ENCODE measurements at places on chromosomes 6 and 20.

GRCh38 chr6:138996524-138996923 is 8.5 kb upstream of the REPS1 start:
- DNase-seq = peak; percentile 25

DNA sequence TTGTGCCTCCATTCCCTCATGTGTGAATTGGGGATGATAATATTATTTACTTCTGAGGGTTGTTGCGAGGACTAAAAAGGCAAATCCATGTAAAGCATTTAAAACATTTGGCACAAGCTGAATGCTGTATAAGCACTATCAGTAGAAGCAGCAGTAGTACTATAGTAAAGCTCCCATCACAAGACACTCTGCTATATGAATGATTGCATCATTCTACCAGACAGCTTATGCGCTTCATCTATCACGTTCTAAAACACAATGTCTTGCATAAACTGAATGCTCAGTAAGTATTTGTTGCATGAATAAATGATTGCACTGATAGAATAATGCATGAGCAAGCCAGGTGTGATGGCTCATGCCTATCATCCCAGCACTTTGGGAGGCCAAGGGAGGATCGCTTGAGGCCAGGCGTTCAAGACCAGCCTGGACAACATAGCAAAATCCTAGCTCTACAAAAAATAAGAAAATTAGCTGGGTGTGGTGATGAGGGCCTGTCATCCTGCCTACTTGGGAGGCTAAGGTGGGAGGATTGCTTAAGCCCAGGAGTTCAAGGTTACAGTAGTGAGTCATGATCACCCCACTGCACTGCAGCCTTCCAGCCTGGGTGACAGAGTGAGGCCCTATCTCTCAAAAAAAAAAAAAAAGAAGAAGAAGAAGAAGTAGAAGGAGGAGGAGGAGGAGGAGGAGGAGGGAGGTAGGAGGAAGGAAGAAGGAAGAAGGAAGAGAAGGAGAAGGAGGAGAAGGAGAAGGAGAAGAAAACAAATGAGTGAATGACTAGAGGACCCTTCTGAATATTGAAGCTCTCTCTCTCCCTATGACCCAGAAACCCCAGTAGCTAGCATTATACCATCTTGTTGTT is 50.0 kb upstream of the FOXO3 start:
- DNase-seq = no peak

DNA sequence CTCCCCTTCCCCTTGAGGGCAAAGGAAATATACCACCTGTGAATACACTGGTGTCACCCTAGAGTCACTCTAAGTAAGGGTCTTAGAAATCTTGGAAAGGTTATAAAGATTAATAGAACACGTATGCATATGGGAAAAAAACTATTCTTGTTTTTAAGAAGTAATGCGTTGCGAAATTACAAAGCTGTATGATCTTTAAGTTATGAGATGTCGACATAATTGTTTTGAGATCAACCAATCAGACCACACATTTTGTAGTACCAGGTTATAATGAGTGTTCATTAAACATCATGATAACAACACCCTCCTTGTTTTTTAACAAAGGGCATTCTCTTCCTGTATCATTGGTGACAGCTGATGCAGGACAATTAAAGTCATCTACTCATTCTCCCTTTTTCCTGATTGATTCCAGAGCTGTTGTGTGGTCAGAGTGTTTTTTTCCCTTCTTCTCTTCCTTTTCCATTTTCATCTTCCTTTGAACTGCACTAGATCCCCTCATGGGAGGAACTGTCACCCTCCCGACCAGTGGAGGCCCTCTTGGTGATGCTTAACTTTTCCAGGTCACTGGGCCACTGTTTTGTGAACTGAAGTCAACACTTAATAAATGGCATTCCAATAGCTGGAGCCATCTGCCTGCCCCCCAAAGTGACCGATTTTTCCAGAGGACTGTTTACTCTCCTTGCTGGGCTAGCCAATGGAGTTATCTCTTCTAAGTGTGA is 37.0 kb downstream of the PRDM1 start:
- DNase-seq = no peak

DNA sequence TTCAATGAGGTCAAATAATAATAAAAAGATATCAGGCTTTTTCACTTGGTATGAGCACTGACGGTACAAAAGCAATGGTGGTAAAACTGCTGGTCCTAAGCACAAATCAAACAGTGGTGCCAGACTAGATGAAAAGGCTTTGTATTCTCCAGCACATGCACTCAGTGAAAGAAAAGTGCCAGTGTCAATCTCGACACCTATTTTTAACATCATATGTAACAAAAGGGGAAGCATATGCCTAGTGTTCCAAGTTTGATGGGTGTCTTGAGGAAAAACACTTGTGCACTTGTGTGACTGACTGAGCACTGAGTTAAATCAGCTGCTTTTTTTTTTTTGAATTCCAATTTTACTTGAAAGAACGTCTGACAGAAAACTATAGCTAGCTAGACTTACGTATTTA is 27.3 kb downstream of the MED23 start:
- DNase-seq = no peak

GRCh38 chr6:124995645-124996325 is 33.5 kb downstream of the RNF217 start:
- peak; percentile 76 for DNase-seq

DNA sequence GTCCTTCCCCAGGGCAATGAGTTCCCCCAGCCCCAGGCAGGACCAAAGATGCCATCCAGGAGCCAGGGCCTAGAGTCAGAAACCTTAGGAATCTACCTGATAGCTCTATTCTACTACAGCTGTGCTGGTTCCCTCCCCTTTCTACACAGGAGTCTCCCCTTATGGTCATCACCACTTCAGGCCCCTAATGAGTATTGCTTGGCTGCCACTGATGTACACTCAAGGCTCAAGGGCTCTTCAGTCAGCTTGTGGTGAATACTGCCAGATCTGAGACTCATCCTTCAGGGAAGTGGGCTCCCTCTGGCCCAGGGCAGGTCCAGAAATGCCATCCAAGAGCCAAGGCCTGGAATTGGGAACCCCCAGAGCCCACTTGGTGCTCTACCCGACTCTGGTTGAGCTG is 248.6 kb downstream of the ALDH8A1 start:
- DNase-seq = no peak

- no peak for DNase-seq
Measured at GRCh38 chr20:51542571-51543421, at the start of gene NFATC2. Gene NFATC2 (minus strand): TSS chr20:51542719. CDS start chr20:51542499, 220 bp downstream.

DNA sequence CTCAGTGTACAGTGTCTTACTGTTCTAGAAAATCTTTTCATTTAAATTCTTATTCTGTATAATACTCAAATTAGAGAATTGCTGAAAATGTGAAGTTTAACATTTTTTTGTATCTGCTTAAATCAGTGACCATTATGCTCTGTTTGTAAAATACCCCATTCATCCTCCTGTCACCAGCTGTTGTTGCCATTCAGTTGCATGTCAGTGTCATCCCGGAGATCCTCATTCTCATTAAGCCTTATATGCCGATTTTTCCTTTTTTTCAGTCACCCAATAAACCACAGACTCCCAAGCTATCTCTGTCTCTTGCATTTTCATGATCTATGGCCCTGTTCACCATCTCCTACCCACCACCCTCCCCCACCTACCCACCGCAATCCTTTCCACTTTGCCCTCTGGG is 20.4 kb downstream of the GTF2H5 start:
- DNase-seq = no peak

- DNase-seq = no peak
Measured at GRCh38 chr6:123016431-123017103, 20.5 kb downstream of the CLVS2 start.

- DNase-seq = no peak
Measured at GRCh38 chr6:151422981-151423380, 28.9 kb downstream of the RMND1 start.

- peak; percentile 32 for DNase-seq
Measured at GRCh38 chr20:53291548-53291947, 302.1 kb downstream of the ZNF217 start.

GRCh38 chr6:90730151-90730673 is 143.3 kb upstream of the MAP3K7 start:
- DNase-seq = peak; percentile 16

DNA sequence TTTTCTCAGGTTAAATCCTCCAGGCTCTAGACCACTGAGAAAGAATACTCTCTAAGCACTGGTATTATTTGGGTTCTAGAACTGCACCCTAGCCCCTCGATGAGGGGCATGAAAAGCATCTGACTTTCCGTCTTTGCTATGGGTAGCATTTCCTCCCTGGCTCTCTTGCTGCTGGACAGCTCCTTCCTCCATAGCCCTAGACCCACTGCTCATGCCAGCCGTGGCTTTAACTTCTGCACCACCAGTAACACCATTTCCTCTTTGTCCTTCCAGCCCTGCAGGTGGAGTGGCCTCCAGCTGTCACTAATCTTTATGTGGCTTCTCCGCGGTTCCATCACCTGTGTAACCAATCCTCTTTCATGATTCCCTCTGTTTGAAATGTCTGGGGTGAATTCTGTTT is 194.9 kb downstream of the SCP2D1 start:
- DNase-seq = no peak

DNA sequence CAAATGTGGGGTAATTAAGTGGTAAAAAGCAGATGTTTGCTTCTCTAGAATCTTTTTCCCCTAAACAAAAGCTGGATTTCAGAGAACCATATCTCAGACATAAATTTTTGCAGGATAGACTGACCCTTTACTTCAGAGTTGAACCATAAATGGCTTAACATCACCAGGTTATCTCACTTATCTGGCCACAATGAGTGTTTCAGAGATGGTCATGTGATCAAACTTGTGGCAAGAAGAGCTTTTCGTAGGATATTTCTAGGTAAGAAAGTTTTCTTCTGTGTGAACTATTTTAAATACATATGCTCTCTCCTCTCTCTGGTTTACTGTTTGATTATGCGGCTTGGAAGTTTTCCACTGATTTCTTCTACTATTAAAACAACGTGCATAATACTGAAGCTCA is 270.2 kb upstream of the TFAP2D start:
- DNase-seq = no peak

DNA sequence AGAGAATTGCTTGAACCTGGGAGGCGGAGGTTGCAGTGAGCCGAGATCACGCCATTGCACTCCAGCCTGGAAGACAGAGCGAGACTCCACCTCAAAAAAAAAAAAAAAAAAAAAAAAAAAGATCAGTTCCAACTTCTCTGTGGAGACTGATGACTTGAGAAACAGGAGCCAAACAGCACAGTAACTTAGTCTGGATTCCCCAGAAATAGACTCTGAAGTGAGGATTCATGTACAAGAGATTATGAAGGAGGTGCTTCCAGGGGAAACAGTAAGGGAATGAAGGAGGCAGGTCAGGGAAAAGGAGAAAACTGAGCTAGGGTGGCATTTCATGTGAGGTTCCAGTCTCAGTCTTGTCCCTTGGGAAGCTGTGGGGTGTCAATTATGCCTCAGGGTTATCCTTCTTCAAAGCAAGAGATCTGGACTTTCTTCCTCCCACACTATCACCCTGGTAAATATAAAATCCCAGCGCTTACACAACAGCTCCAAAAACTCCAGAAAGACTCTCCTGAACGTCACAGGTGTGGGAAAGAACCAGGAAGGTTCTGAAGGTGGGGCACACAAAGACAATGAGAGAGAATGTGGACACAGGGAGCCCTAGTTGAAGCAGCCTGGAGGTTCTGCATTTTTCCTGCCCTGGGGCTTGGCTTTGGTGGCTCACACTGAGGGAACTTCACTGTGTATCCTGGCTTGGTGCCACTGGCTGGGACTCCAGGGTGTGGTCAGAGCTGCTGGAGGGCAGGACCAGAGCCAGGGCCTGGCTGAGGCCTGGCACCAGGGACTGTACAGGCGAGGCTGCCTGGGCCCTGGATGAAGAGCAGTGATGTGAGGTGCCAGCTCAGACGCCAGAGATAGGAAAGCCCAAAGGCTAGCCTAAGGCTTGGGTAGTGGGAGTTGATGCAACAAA is 46.8 kb downstream of the PCNA start:
- peak; percentile 99 for DNase-seq

DNA sequence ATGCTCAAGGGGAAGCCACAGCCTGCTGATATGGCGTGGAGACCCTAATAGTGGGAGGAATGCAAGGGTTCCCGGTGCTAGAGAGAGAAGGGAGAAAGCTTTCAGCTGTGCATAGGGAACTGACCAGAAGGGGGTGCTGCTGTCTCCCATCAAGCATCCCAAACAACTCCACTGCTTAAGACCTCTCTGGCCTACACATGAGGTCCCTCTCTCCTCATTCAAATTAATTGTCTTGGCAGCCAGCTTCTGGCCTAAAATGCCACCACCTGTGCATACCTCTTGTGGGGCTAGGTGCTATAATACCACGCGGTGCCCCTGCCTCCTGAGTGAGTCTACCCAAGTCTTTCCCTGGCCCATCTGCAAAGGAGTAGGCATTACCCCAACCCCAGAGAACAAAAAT is 14.5 kb downstream of the ADISSP start:
- DNase-seq = peak; percentile 72

GRCh38 chr20:42678895-42679294 is 510.8 kb downstream of the PTPRT start:
- DNase-seq = no peak

DNA sequence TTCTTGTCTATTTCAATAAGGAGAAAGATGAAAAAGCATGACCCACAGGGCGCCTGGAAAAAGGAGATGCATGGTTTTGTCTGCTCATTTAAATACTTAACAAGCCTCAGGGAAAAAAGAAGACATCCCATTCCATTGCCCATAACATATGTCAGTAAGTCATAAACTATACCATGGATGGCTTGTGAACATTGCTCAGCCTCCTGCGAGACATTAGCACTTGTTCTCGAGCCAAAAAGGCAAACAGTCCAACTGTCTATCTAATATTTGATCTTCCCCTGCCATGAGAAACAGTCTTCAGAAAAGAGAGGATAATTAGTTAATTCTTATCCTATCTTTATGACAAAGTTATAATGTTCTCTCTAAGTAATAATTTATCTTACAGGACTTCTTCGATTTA is 527.4 kb downstream of the HACE1 start:
- DNase-seq = no peak

DNA sequence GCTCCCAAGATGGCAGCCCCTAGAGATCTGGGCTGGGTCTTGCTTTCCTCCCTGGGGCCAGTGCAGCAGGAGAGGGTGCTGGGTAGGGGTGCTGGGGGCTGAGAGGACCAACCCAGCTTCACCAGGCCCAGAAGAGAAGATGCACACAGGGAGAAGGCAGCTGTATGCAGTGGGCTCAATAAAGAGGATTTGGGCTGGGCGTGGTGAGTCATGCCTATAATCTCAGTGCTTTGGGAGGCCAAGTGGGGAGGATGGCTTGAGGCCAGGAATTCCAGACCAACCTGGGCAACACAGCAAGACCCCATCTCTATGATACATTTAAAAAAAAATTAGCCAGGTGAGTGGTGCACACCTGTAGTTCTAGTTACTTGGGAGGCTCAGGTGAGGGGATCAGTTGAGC is 25.7 kb upstream of the EMILIN3 start:
- no peak for DNase-seq

DNA sequence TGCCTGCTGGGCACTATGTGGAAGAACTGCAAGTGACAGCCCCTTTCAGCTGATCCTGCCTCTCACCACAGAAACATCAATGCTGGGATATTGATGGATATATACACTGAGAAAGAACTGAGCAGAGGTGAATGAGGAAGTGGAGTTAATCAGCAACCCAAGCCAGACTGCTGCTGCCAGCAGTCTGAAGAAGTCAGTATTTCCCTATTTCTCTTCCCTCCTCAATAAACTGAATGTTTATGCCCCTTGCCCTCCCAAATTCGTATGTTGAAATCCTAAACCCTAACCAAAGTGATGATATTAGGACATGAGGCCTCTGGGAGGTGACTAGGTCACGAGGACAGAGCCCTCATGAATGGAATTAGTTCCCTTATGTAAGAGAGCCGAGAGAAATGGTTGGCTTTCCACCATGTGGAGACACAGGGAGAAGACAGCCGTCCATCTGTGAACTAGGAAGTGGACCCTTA is 76.3 kb downstream of the CDK19 start:
- no peak for DNase-seq
